ENCODE measurements at places on chromosomes 1 and 21.

GRCh38 chr1:59776960-59777852, 37.5 kb upstream of the HOOK1 start:
- no peak for DNase-seq

GRCh38 chr1:151977662-151978230, 15.9 kb downstream of the S100A10 start:
- DNase-seq: no peak

GRCh38 chr1:178284058-178284457, 190.2 kb downstream of the RASAL2 start:
- no peak for DNase-seq

GRCh38 chr1:58791106-58791505, 7.3 kb upstream of the JUN start:
- DNase-seq: no peak
